ENCODE measurements at places on chromosomes 5 and 9. TPM values are rescaled to one million over a fixed set of nuclear protein-coding genes. Genes with fewer than 3 reads are reported as not detected.

GDA gene
- not detected for total RNA-seq

NUTM2G gene
- total RNA-seq, result not detected

- H3K36me3 ChIP-seq, result no peaks in the 10 kb centered on the region
- no peak overlapping the region for H3K4me3 ChIP-seq
- no peaks in the 10 kb centered on the region for H3K4me1 ChIP-seq
- no peak overlapping the region for H3K27ac ChIP-seq
- no peak for DNase-seq
These were observed 2.6 kb upstream of the FOXB2 start for GRCh38 chr9:77016526-77017504.

GRCh38 chr5:35799753-35800152 is 56.9 kb upstream of the IL7R start:
- H3K27ac ChIP-seq, result no peak overlapping the region
- no peaks in the 10 kb centered on the region for H3K27me3 ChIP-seq
- DNase-seq, result no peak
- no peaks in the 10 kb centered on the region for H3K36me3 ChIP-seq
- H3K4me3 ChIP-seq, result no peak overlapping the region
- H3K4me1 ChIP-seq, result no peaks in the 10 kb centered on the region

GRCh38 chr5:124395287-124395686 is 351.2 kb downstream of the ZNF608 start:
- no peaks in the 10 kb centered on the region for H3K27me3 ChIP-seq
- DNase-seq, result no peak
- H3K36me3 ChIP-seq, result no peaks in the 10 kb centered on the region

GRCh38 chr9:127555840-127556820 is 55.9 kb upstream of the STXBP1 start:
- H3K27me3 ChIP-seq, result no peaks in the 10 kb centered on the region
- H3K27ac ChIP-seq, result peak overlapping the region; percentile 66
- DNase-seq, result peak; percentile 89
- peaks cover 66% of the 10 kb centered on the region for H3K4me1 ChIP-seq
- no peak overlapping the region for H3K4me3 ChIP-seq
- peaks cover 18% of the 10 kb centered on the region for H3K36me3 ChIP-seq

- H3K4me3 ChIP-seq, result no peak overlapping the region
- DNase-seq, result no peak
- H3K27ac ChIP-seq, result no peak overlapping the region
- no peaks in the 10 kb centered on the region for H3K27me3 ChIP-seq
These were observed 312.3 kb upstream of the PRR16 start for GRCh38 chr5:120151825-120152224.

GRCh38 chr9:18990494-18990893 is 42.5 kb downstream of the SAXO1 start:
- DNase-seq, result no peak
- no peak overlapping the region for H3K4me3 ChIP-seq
- H3K27ac ChIP-seq, result no peak overlapping the region
- H3K4me1 ChIP-seq, result peaks cover 6% of the 10 kb centered on the region
- no peaks in the 10 kb centered on the region for H3K27me3 ChIP-seq

All from sigmoid colon (tissue), 7 donors.